ENCODE measurements at places on chromosomes 11 and 22.

GRCh38 chr22:39087881-39088684 is 9.0 kb upstream of the APOBEC3H start:
- DNase-seq = peak; percentile 68

DNA sequence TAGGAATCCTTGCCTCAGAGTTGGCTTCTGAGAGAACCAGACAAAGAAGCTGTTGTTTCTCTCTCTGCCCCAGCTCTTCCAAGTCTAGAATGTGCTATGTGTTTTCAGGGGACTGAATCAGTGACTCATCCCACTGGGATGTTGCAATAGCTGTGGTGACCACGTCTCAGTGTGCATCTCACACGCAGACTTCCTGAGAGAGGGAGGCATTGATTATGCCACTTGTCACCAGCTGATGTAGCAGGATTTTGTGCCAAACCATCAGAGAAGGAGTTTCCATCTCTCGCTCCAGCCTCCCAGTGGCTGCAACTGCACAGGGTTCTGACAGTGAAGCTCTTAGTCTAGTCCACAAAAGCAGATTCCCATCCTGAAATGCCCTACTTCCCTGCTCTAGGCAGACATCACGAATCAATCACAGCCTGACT is 455.8 kb downstream of the MIAT start:
- no peak for DNase-seq

GRCh38 chr11:100748153-100748552 is 61.1 kb downstream of the ARHGAP42 start:
- DNase-seq = no peak

GRCh38 chr22:23060612-23061400 is 9.5 kb upstream of the GNAZ start:
- DNase-seq = peak; percentile 5

DNA sequence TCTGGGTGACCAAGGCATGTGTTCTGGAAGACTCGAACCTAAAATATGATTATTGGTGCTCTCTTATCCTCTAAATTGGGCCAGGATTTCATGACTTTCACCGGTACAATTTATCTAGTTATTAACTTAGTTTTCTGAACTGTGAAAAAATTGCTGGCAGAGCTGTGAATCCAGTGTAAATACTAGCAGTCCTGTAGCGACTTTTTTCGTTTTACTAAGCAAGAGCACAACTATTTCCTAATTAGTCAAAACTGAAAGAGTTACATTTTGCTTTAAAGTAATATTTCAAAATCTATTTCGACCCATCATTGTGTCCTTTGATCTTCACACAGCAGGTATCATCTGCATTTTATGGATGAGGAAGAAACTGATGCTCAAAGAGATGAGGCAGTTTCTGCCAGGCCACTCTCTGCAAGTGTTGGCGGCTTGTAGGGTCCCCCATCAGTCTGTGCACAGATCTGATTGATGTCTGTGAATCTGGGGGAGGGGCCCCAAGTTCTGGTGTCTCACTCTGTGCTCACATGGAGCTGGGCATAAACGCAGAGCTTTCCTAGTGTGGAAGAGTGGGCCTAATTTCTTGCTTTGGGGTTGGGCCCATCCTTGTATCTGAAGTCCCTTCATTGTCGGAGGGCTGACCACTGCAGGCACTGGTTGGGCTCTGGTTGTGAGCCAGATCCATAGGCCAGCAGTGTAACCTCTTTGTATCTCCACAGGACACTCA is 1.4 kb upstream of the TRMT2A start:
- no peak for DNase-seq

DNA sequence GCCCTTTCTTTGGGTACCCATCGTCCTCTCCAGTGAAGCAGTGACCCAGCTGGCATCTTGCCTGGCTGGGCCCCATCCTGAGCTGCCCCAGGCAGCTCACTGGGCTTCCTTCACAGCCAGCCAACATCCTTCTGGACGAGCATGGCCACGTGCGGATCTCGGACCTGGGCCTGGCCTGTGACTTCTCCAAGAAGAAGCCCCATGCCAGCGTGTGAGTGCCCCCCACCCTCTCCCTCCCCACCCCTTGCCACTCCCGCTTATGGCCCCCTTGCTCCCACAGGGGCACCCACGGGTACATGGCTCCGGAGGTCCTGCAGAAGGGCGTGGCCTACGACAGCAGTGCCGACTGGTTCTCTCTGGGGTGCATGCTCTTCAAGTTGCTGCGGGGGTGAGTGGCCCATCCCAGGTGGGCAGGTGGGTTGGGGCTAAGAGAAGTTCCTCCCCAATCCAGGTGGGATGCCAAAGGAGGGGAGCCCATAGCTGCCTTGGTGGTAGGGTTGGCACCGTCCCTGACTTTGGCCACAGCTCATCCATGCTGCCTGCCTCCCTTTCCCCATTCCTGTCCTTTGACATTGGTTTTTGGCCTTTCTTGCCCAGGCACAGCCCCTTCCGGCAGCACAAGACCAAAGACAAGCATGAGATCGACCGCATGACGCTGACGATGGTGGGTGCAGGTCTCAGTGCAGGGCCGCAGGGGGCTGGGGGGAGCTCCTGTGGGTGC is 6.8 kb upstream of the ANKRD13D start:
- DNase-seq = no peak

DNA sequence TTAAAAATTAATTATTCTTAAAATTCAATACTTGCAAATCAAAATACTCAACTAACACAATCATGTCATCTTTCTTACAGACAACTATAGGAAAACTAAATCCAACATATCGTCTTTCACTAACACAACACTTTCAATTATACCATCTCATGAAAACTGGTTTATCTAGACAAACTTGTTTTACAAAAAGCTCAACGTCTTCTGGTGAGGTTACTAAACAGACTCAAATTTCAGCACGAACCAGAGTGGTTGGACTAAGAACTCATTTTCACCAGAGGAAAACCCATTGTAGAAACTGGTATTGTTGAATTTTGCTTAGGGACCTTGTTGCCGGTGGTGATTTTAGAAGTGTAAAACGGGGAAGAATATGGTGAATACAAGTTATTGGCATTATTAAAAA is 52.2 kb downstream of the NUP98 start:
- DNase-seq = no peak

DNA sequence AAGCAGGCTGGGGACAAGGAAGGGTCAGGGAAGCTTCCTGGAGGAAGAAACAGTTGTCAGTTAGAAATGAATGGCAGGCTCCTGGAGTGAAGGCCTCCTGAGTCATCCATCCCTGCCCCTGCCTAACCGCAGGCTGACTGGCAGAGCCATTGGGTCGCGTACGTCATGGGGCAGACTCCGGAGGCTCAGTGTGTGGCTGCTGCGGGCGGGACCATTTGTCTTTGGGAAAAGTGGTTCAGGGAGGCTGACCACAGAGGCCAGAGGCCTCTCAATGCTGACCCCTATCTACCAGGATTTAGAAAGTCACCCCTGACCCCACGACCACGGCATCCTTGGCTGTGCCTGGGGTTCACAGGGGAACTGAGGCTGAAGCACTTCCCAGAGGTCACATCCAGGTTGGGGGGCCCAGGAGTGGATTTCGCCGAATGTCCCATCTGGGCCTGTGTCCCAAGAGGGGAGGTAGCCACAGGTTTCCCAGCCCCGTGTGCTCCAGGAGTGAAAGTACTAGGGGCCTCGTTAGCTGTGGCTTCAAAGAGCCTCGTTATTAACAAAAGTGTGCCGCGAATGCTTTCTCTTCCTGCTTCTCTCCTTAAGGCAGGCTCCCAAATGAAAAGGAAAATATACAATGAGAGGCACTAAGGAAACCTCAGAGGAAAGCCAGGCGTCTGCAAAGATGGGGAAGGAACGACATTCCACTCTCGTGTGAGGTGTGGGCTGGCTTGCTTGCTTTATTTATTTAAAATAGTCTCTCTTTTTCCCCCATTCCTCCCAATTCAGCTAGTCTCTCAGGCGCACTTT is 58.9 kb downstream of the FLRT1 start:
- no peak for DNase-seq

- no peak for DNase-seq
Observed at GRCh38 chr11:13784855-13785254, 116.4 kb downstream of the FAR1 start.

- DNase-seq = no peak
Observed at GRCh38 chr11:126521196-126521595, 165.7 kb downstream of the ST3GAL4 start.

DNA sequence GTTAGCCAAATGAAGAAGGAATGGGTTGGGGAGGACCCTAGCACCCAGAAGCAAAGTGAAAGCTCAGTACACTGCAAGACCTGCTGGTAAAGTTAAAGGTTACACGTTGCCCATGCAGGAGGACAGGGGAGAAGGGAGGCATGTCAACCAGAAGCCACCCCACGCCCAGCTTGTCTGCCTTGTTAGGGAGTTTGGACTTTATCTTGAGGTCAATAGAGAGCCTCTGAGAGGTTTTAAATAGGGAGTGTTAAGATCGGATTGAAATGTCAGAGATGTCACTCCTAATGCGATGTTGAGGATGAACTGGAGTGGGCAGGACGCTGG is 18.7 kb upstream of the PEX26 start:
- no peak for DNase-seq
